Osteocyte (in vitro differentiated cells): ENCODE measurements at places on chromosomes 13 and 19. TPM values are rescaled to one million over a fixed set of nuclear protein-coding genes. Genes with fewer than 3 reads are reported as not detected.

- H3K27ac ChIP-seq: peak overlapping the region; percentile 52
- DNase-seq: peak; percentile 88
- H3K4me3 ChIP-seq: peak overlapping the region; percentile 49
- H3K36me3 ChIP-seq: no peaks in the 10 kb centered on the region
Measured at GRCh38 chr13:48749699-48750473, 96.2 kb downstream of the CYSLTR2 start.

CEACAM20 gene
- total RNA-seq: not detected in 2 replicates

MEIOSIN gene
- not detected in 2 replicates for total RNA-seq

ADAMTS10 gene
- 86.5 and 96.2 TPM in 2 replicates for total RNA-seq

GRCh38 chr19:41220811-41221210 lies 1.8 kb downstream of the AXL start:
- H3K4me1 ChIP-seq: peaks cover 71% of the 10 kb centered on the region
- peak overlapping the region; percentile 96 for H3K27ac ChIP-seq
- no peaks in the 10 kb centered on the region for H3K27me3 ChIP-seq
